ENCODE measurements at places on chromosomes 12 and 14. TPM values are rescaled to one million over a fixed set of nuclear protein-coding genes. Genes with fewer than 3 reads are reported as not detected.

DNA sequence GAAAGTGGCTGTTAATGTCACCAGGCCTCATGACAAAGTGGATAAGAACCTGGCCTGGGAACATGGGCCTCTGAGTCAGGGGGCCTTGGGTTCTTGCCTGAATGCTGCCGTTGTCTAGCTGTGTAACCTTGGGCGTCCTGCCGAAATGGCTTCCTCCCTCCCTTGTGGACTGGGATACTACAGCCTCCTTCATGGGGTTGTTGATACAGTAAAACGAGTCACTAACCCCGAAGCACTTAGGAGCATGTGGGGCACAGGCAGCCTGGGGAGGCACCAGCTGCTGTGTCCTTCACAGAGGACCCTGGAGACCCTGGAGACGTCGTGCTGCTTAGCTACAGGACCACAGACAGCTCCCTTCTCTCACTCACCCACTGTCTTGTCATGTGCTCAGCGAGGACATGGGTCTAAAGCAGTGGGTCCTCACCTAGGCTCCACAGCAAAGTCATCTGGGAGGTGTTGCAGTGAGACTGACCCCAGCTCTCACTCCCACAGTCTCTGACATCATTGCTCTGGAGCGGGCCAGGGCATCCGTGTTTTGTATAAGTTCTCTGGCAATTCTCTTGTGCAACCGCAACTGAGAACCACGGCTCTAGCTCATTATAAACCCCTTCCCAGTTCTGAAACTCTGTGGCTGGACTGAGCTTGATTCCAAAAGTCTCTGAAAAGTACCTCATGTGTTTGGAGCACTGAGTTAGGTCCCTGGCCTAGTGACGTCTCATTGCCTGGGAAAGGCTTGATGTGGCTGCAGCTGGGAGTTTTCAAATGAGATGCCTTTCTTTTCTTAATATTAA, 42.1 kb downstream of the SERPINA3 start:
- no peak for DNase-seq

GRCh38 chr12:118290130-118290529, 82.6 kb downstream of the TAOK3 start:
- DNase-seq = no peak

GRCh38 chr14:61502459-61503093, 181.2 kb downstream of the PRKCH start:
- no peak for DNase-seq

- DNase-seq = no peak
Observed at GRCh38 chr12:27936196-27936595, 36.3 kb downstream of the PTHLH start.

- no peak for DNase-seq
Observed at GRCh38 chr12:92581604-92582003, 121.2 kb upstream of the PLEKHG7 start.

DNA sequence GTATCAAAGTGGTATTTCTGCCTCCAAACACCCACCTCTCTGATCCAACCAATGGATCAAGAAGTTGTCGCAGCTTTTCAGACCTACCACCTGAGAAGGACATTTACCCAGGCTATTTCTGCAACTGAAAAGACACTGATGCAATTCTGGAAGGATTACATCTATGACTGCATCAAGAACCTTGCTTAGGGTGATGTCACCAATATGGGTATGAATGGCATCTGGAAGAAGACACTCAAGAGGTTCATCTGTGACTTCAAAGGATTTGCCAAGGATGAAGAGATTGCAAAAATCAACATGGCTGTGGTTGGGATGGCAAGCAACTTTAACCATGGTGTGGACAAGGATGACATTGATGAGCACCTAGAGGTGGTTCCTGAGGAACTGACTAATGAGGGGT, 154.2 kb downstream of the PCNX1 start:
- DNase-seq = no peak

DNA sequence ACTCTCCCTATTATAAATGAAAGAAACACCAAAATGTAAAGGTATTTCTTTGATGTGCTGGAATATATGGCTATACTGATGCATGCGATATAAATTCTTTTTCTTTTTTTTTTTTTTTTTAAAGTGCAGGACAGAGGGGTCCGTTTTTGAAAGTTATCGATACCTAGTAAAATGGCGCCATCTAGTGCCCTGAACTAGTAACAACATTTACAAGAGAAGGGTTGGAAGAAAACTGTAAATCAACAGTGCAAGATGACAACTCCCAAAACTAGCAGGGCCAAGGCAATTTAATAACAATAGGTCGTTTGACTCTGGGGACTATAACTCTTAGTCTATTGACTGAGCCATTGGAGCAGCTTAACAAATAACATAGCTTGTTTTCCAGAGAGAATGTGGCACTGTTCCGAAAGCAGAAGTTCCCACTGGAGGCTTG, 137.7 kb downstream of the SPTSSA start:
- no peak for DNase-seq

GRCh38 chr12:54420766-54421144, 1.7 kb upstream of the ITGA5 start:
- no peak for DNase-seq

GRCh38 chr12:65522956-65523860, 244.7 kb downstream of the MSRB3 start:
- DNase-seq = no peak

DNA sequence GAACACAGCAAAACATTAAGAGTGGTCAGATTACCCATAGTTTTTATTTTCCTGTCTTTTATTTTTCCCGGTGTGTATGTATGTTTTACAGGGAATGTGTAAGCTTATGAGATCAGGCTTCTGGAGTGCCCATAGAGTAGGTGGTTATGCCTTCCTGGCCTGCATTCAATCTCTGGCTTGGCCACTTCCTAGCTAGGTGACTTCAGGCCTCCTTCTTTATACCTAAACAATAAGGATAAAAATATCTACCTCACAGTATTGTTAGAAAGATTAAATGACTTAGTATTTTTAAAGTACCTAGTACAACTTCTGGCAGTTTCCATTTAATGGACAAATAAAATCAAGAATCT, 42.4 kb downstream of the ITPR2 start:
- DNase-seq = no peak

- no peak for DNase-seq
Observed at GRCh38 chr14:89351516-89352404, 65.3 kb downstream of the FOXN3 start.

GRCh38 chr12:22180705-22181104, 134.7 kb downstream of the CMAS start:
- no peak for DNase-seq

DNA sequence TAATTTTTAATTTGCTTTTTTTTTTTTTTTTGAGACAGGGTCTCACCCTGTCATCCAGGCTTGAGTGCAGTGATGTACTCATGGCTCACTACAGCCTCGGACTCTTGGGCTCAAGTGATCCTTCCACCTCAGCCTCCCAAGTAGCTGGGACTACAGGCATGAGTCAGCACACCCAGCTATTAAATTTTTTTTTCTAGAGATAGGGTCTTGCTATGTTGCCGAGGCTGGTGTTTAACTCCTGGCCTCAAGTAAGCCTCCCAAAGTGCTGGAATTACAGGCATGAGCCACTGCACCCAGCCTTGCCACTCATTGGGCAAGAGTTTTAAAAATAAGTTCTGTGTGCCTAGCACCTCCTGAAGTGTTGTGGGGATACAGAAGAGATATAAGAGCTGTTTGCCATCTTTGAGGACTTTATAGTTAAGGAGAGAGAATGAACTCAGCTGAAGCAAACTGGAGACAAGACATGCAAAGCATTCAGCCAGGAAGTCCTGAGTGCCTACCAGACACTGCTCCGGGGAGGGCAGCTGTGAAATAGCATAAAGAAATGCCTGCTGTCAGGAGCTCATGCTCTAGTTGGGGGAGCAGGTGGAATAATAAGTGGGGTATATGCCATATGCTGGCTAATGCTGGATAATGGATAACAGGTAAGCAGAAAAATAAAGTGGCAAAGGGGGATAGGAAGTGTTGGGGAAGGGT, 15.0 kb upstream of the EMP1 start:
- no peak for DNase-seq

DNA sequence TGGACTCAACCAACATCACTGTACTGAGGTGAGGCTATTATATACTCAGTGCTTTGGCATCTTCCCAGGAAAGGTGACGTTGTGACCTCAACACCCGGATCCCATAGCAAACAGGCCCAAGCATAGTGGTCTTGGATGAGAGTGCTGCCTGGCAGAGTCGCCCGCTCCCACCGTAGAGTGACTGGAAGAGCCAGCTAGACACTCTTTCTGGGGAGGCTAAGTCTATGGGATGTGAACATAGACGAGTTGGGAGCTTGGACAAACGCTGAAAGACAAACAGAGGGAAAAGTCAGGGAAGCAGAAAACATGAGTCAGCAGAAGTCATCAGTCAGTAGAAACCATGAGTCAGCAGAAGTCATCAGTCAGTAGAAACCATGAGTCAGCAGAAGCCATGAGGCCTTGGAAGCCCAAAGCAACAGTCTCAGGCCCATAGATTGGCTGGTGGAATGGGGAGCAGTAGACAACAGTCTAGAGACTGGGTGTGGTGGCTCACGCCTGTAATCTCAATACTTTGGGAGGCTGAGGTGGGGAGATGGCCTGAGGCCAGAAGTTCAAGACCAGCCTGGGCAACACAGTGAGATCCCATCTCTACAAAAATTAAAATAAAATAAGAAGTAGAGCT, 66.4 kb upstream of the MAP1LC3B2 start:
- peak; percentile 23 for DNase-seq

DNA sequence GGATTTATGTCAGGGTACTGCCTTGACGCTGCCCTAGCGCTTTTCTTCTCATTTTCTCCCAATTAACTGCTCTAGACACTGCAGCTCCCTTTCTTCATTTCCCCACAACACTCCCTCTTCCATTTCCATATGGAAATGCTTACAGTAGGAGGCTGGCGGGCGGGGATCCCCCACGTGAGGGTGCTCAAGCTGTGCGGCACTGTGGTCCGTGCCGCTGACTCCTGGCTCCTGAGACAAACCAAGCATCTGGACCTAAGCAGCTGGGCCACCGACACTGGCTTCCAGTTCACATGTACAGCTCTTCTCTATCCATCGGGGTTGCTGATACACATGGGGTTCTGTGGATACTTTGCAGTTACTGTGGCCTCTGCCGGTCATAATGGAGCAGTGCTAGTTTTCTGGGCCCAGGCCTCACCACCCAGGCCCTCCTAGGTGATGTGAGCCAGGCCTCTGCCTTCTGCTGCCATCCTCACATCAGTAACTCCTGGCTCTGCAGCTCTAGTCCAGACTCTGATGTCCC, 20.2 kb downstream of the TCHP start:
- no peak for DNase-seq

DNA sequence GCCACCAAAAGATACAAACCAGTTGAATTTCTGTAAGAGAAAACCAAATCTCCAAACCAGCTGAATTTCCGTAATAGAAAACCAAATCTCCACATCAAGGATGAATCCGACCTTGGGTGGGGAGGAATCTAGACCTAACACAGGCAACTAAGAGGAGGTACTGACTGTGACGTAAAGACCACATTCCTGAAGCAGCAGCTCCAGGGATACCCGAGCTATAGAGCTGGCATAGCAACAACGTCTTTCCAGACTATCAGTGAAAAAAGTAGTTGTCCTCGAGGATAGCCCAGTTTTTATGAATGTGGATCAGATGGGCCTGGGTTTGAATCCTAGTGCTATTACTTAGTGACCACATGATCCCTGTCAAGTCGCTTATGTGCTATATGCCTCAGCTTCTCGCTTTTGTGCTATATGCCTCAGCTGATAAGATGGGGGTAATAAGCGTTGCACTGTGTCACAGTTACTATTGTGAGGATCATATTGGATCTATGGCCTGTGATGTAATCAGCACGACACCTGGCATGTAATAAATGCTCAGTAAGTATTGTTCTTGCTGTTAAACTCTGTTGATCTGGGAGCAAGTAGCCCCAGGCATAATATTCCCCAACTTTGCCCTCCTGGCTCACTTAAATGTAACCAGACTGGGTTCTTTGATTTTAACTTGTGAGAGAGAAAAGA, 113.8 kb downstream of the EGLN3 start:
- no peak for DNase-seq

GRCh38 chr14:88013750-88014349, 8.9 kb downstream of the GPR65 start:
- no peak for DNase-seq

DNA sequence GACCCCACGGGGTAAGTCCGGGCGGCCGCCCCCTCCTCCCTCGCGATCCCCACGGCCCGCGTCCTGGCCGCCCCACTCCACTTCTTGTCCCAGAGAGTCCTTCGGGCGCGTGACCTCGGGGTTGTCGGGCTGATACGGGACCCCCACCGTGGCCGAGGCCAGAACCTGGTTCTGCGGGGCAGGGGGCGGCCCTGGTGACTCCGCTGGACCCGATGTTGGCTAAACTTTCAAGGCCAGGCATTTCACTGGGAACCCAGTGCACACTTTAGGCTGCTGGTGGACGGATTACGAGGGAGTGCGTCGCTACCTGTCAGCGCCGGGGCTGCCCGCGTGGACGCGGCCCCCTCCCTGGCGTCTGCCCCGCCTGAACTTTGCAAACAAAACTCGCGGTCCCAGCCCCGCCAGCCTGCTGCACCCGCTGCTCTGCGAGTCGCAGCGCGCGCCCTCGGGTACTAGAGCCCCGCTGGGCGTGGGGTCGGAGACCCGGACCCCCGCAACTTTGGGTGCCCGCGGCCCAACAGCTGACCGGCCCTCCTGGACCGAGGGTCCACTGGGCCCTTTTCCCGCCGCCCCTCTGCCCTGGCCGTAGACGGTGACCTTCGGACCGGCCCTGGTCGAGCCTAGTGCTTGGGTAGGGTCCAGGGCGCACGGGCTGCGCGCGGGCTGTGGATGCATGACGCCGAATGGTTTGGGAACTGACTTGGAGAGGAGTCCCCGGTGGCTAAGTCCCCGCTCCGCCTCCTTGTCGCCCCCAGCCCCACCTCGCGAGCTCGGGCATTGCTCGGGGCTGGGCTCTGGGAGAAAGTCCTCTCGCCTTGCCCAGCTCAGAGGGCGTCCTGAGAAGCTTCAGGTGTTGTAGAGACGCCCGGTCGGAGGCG, 624 bp downstream of the RIN3 start:
- DNase-seq = no peak

- DNase-seq = no peak
Observed at GRCh38 chr12:94277426-94278000, 129.1 kb downstream of the PLXNC1 start.

DNA sequence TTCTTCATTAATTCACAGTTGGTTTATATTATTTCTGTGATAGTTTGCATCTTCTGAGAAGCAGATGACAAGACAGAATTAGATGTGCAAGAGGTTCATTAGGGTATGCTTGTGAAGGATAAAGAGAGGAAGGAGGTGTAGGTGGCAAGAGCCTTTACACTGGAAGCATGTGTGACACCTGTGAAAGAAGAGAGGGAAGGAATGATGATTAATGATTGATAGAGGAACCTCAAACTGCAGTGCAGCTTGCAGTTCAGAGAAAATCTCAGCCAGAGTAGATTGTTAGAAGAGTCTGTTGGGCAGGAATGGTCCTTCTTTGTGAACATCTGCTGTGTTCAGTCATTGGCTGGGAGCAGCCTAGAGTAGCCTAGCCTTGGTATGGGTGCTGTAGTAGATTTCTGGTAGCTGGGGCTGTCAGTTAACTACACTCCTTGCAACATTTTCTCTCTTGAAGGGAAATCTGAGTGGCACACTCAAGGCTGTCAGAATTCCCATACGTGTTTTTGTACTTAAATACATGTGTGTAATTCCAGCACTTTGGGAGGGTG, 9.0 kb downstream of the RCOR1 start:
- DNase-seq = no peak

Gene CRADD
- total RNA-seq = 19.1 TPM

Gene SIX4
- 11.7 TPM for total RNA-seq

Gene CAPZA3
- not detected for total RNA-seq

Gene NUAK1
- total RNA-seq = 38.2 TPM

Gene INSM2
- total RNA-seq = not detected

Gene SERPINA12
- total RNA-seq = not detected

Gene TBC1D30
- total RNA-seq = 3.7 TPM

Gene PPP1R1A
- 3.4 TPM for total RNA-seq

Gene OAS2
- total RNA-seq = 3.6 TPM
